ENCODE measurements at places on chromosomes 12 and 14.
A peak's percentile ranks its signal among the peaks of the same experiment; 100 is the strongest.

DNA sequence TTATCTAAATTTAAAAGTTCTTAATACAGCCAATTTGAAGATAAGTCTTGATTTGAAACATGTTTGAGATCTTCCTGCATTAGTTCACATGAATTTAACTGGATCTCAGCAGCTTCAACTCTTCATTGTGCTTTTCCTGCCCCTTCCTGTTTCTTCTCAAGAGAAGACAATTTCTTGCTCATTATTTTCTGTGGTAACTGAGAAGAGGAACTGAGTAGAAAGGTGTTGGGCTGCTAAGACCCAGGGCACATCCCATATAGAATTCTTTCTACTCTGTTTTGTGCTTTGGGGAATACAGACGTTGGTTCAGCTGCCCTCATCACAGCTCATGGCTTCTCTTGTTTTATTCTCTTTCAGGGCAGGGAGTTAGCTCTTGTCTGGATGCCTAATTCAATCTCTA is 110.2 kb downstream of the SNAPC1 start:
- no peak for DNase-seq

GRCh38 chr12:2283916-2284315 is 231.1 kb downstream of the CACNA1C start:
- peak; percentile 86 for DNase-seq

GRCh38 chr14:28666961-28667360 is 99.6 kb upstream of the FOXG1 start:
- no peak for DNase-seq

DNA sequence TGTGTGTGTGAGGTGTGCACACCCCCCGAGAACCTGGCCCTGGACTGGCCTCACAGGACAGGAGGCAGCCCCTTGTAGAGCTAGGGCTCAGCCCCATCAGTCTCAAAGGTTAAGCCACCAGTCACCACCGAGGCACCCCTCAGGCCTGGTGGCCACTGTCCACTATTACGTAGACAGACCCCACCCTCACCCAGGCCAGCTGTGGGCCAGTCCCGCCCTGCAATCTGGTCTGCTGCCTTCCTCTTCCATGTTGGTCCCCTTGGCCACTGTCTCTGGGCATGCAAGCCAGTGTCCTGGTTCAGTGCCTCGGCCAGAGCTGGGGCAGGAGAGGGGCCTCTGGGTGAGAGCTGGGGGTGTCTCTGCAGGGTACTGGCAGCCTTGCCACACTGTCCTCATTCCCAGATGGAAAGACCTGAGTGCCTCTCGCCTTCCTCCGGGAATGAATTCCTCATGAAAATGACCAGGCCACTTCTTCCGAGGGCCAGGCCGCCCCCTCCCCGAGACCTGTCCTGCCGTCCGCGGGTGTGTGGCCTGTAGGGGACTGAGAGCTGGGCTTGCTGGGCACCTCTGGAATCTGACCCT is 897 bp upstream of the TEX22 start:
- DNase-seq = no peak

GRCh38 chr12:104643093-104643818 is 186.5 kb downstream of the CHST11 start:
- DNase-seq = no peak

DNA sequence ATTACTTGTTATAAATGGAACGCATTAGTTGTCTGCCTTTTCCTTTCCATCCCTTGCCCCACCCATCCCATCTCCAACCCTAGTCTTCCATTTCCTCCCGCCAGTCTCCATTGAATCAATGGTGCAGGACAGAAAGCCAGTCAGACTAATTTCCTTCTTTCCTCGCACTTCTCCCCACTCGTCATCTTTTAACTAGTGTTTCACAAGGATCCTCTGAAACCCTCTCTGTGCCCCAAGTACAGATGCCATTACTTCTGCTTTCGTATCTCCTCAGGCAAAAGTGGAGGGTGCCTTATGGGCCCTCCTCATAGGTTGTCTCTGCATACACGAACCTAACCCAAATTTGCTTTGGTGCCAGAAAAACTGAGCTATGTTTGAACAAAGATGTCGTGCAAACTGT is 4.2 kb downstream of the DAZAP2 start:
- no peak for DNase-seq

DNA sequence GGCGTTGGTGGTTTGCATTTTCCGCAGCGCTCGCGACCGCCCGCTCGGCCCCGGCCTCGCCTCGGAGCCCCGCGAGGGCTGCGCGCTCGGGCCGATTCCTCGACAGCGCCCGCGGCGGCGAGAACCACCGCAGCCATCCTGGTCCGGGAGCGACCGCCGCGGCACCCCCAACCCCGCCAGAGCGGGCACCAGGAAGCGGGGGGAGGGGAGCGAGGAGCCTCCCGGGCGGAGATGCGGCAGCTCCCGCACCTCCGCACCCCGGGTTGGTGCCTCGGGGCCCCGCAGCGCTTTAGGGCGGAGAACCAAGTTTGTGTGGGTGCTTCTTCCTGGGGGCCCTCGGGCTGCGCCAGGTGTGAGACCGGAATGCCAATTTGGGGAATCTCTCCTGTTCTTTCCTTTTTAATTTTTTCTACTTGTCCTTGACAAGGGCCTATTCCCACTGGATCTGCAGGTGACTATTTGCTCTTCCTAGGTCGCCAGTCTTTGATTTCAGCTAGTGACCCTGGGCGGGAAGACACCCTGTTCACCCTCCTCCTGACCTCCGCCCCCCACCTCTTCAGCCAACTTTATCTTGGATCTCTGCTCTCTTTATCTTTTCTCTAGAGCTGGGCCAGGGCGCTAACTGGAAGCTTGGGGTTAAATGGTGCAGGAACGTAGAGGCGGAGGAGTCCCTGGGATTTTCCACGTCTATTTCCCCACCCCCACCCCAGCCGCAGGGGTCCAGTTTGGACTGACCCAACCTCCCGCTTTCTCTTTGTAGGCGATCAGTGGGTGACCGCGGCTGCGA is at the start of gene SOCS2:
Gene SOCS2 (plus strand): TSS at position 751 of the 787 bp plus-strand sequence. CDS start 223 bp downstream, outside the sequence.
- DNase-seq = no peak

DNA sequence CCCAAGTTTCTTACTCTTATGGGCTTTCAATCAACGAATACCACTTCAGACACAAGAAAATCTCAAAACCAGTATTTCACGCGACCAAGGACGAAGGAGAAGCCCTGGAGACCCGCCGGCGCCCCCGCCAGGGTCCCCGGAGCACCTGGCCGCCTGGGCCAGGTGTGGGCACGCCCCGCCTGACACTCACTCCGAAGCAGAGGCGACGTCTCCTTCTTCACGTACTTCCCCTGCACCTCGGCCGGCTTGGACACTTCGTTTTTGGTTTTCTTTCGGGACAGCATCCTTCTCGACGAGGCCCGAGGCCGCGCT is 466 bp downstream of the SAV1 start:
- no peak for DNase-seq

DNA sequence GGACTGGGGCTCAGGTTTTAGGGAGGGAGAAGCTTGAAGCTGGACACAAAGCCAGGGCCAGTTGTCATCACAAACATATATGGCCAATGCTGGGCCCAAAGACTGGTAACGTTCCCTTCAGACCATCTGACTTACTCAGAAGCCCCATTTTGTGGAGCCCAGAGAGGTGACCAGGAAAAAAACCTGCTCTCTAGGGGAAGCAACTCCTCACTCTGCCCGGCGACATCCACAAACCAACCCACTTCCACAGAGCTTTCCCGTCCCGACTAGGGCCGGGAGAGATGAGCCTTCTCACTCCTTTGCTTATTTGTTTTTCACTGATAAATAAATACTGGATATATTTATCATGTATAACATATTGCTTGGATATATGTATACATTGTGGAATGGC is 180.9 kb upstream of the RTL1 start:
- DNase-seq = no peak

- DNase-seq = no peak
Measured at GRCh38 chr12:73274976-73275375, 1002.8 kb downstream of the TRHDE start.

- no peak for DNase-seq
Measured at GRCh38 chr12:109680264-109681005, 33.2 kb upstream of the FAM222A start.

- no peak for DNase-seq
Measured at GRCh38 chr12:70415987-70416386, 49.9 kb downstream of the KCNMB4 start.

DNA sequence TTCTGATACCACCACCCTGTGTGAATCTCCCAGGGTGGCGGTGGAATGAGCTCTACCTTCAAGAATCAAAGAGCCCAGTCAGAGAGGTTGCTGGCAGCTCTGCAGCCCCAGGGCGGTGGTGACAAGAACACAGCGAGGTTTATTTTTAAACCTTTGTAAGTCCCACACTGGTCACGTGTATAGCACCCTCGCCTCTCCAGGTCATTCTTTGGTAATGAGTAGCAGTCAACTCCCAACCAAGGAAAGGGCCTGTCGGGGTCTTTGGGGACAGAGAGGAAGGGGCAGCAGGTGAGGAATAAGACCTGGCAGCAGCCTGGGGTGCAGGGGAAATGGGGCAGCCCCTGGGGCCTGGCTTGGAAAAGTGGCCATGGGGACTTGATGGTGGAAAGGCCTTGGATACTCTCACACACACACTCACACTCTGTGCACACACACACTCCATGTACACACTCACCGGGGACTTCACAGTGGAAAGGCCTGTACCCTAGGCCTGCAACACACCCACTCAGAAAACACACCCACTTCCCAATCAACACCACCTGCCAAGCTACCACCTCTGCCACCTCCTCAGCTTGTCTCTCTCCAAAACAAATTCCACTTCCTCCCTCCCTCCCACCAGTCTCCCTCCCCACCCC is 178.6 kb downstream of the DPF3 start:
- DNase-seq = no peak

- peak; percentile 68 for DNase-seq
Measured at GRCh38 chr12:108798551-108799221, 58.7 kb downstream of the SSH1 start.

DNA sequence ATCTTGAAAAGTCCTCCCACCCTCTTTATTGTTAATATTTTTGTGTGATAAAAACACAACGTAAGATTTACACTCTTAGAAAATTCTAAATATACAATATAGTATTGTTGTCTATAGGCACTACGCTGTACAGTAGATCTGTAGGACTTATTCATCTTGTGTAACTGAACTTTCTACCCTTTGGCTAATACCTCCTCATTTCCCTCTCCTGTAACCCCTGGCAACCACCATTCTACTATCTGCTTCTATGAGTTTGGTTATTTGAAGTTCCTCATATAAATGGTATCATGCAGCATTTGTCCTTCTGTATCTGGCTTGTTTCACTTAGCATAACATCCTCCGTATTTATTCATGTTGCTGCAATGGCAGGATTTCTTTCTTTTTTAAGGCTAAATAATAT is 5.2 kb upstream of the CLEC9A start:
- DNase-seq = no peak

DNA sequence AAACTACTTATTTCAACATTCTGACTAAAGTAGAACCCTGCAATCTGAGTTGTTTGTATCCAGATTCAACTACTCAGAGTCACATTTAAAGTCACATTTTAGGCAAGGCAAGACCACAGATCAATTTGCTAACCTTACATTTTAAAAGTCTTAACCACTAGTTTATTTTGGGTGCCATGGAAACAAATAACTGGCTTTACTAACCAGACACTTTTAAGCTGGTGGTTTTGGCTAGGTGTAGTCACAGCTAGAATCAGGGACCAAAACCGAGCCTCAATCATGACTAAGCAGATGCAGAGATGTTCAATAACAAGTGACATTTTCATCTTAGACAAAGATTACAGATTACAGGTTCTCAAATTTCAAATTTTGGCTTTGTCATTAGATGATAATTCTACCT is 115.3 kb downstream of the PDE6H start:
- DNase-seq = no peak

DNA sequence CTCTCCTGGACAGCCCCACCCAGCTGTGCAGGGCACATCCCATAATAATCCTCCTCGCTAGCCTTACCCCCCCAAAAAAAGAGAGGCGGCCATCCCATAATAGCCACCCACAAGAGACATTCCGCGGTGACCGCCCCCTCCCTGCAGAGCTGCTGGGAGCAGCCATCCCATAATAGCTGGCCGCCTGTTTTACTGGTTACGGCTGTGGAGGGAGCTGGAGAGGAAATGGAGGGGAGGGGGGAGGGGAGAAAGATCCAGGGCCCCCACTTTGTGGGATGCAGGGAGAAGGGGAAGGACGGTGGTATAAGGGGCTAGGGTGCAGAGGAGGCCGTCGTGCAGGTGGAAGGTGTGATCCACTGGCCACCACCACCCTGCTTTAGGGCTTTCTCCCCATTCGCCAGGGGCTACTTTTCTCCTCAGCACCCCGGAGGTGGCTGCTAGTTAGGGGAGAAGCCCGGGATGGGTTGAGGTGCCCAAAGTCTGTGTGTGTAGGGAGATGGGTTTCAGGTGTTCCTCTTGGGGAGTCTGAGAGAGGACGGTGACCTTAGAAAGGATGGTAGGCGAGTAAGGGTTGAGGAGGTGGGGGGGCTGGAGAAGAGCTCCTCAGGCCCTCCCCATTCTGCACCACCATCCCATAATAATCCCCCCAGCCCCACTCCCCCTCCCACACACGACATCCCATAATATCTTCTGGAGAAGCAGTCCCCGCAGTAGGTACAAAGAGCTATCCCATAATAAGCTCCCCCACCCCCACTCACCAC is 6.0 kb upstream of the CHD4 start:
- DNase-seq = peak; percentile 91

GRCh38 chr14:75471059-75471458 is 43.2 kb downstream of the JDP2 start:
- no peak for DNase-seq

GRCh38 chr14:103015426-103015825 is 41.9 kb downstream of the CDC42BPB start:
- DNase-seq = no peak

DNA sequence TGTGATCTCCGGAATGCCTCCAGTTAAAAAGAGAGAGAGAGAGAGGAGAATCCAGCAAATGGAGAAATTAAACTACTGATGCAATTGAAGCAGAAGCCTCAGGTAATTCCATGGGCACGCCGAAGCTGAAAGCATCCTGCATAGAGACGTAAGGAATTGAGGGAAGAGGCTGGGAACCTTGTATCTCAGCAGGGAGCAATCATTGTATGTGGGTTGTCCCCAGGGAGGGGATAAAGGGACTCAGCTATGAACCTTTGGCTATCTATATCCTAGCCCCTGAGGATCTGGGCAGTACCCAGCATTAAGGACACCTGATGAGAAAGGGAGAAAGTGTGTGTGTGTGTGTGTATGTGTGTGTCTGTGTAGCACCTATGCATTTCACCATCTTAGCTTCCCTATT is 95.8 kb upstream of the ATXN7L3B start:
- DNase-seq = no peak

DNA sequence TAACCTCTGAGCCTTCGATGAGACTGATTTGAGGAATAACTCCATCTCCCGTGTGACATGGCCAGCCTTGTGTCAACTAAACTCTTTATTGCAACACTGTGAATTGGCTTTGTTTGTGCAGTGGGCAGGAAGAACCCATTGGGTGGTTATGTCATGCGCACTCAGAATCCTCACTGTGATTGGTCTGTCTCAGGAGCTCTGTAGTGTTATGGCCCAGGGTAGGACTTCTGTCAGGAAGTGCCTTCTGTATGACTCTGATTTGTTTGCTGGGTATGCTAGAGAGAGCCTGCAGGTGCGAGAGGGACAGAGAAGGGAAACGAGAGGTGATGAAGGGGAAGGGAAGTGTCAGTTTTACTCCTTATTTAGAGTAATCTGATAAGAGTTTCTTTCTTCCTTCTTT is 71.5 kb upstream of the DCD start:
- no peak for DNase-seq

GRCh38 chr14:75823334-75823733 is 158.5 kb downstream of the TGFB3 start:
- peak; percentile 84 for DNase-seq

- DNase-seq = no peak
Measured at GRCh38 chr12:69059465-69060457, 126.8 kb upstream of the CPM start.

- DNase-seq = no peak
Measured at GRCh38 chr14:98871796-98872195, 400.2 kb downstream of the BCL11B start.
